ENCODE measurements at places on chromosomes 5 and 9.

DNA sequence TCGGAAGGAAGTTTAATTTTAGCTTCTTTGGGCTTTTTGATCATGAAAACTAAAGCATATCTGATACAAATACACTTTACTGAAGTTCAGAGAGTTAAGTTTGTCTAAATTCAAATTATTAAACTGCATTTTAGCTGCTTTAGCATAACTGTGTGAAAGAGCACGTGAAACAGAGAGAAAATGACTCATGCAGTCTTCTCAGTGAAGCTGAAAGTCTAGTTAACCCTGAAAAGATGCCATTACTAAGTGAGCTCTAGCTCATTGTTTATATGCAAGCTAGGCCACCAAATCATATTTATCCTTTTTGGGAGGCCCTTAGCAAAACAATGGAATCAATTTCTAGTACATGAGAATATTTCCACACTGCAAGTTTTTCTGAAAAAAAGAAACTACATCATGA lies 27.6 kb downstream of the TPD52L3 start:
- no peak for DNase-seq

DNA sequence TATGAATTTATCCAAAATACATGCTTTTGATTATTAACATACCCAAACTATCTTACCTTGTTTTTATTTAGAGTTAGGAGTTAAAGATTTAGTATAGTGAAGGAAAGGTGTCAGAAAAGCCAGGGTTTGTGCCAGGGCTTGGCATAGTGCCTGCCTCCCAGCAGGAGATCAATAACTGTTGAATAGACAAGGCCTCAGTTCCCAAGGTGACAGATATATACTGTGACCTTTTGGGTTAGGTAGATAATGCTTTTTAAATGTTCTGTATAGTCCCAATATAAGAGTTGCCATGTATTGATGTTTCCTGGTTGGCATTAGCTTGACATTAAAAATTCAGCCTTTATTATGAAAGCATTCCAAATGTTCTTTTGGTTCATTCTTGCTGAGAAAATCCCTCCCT lies 121.8 kb downstream of the MCTP1 start:
- no peak for DNase-seq

DNA sequence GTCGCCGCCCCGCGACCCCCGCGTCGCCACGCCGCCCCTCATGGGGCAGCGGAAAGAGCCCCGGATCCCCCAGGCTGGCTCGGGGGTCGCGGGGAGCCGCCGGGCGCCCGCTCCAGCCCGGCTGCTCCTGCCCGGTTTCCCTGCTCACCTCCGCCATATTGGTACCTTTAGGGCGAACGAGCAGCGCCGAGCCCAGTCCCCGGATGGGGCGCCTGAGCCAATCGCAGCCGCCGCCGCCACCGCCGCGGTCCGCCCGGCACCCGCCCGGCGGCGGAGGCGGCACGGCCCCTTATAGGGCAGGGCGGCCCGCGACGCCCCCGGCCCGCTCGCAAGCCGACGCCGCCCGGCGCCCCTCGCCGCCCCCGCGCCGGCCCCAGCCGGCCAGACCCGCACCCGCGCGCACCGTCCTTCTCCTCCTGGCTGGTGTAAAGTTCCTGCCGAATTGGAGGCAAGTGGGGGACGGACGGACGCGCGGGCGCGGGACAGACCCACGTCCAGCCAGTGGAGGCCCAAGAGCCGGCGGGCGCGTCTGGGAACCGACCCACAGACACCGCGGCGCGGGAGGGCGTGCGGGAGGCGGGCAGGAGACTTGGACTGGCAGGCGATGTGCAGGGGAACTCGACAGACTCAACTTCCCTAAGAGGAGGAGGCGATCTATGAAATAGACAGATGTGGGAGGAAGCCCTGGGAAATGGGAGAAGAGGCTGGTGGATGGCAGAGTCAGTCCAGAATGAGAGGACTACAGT lies at the start of gene MIER3:
TSS of gene MIER3 (minus strand) at position 178 of the 746 bp plus-strand sequence. CDS start at position 157, 21 bp downstream.
- peak; percentile 60 for DNase-seq

- DNase-seq: no peak
These were observed 128.3 kb downstream of the PCSK5 start for GRCh38 chr9:76018761-76019160.

DNA sequence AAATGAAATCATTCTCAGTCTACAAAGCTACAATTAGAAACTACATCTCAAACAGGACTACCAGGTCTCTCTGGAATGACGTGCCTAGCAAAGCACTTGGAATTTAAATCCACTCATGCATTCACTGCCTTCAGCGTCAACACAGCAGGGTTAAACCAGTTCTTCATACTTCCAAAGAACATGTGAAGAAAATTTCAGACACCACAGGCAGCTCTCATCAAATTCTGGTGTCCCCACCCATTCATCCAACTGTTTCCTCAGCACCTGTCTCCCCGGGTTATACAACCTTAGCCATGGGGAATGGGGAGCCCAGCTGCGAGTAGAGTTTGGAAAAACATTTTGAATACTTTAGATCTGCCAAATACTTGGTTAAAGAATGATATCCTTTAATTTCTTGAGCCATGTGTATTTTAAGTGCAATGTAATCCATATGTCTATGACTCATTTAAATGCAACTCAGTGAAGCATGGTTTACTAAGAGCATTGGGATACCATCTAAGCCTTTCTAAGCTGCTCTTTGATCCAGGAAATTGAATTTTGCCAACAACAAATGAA lies 17.5 kb downstream of the ADAM19 start:
- DNase-seq: no peak

GRCh38 chr9:105297442-105298075 lies 53.1 kb downstream of the SLC44A1 start:
- no peak for DNase-seq

- DNase-seq: no peak
These were observed 3.6 kb downstream of the SRA1 start for GRCh38 chr5:140553657-140554056.

DNA sequence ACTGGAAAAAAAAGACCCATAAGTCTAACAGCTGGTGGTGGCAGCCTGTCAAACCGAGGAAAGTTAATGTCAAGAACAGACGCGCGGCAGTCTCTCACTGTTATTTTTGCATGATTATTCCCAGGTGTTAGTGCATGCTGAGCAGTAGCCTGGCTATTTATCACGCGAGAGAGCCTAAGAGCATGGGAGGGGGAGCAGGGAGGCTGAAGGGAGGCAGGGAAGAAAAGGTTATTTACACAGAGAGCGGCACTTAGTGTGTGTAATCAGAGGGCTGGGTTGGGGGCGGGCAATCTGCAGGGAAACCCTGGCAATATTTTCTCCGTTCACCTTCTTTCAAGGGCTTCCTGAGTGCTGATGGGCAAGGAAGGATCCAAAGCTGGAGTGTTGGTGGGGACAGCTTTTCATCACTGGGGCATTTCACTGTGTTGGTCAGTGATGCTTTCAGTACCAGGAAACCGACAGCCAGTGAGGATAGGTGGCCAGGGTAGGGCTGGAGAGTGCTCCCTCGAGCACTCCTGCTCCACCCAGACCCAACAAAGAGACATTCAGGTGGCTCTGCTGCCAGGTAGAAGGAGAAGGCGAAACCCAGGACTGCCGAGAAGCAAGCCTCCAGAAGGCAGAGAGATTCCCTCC lies 39.6 kb downstream of the ZNF608 start:
- DNase-seq: no peak

- no peak for DNase-seq
These were observed 559.8 kb downstream of the HINT1 start for GRCh38 chr5:130605234-130605633.

- DNase-seq: no peak
These were observed 13.6 kb upstream of the GPX3 start for GRCh38 chr5:151006704-151007334.

DNA sequence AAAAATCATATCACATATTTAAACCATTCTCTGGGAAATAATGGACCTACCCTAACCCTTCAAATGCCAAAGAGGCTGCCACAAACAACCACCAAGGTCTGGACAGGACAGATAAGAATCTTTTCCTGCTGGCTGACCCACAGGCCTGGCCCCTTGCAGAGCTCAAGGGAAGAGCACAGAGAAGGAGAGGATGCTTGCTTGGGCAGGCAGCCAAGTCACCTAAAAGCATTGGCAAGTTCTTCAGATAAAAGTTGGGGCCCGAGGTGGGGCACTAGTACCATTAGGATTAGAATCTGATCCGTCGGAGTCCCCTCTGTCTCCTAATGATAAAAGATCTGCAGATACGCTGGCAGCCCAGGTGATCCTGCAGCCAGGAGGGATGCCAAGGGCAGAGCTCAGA lies 176.6 kb downstream of the GABBR2 start:
- DNase-seq: no peak

DNA sequence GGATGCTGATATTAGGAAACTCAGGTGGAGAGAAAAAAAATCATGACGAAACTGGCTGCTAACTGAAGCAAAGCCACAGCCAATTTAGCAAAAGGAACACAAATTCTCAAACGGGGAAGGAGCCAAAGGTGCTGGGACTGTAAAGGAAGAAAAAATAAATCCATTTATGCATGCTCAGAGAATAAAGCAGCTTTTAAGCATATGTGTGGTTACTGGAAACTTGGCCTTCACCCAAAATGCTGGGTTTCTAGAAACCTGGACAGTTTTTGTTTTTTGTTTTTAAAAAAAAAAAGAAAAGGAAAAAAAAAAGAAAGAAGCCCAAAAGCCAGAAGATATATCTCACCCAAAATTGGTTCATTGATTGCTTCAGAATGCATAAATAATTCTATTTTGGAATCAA lies 8.0 kb downstream of the WHRN start:
- DNase-seq: no peak

GRCh38 chr5:94993491-94993890 lies 291.4 kb downstream of the MCTP1 start:
- no peak for DNase-seq

DNA sequence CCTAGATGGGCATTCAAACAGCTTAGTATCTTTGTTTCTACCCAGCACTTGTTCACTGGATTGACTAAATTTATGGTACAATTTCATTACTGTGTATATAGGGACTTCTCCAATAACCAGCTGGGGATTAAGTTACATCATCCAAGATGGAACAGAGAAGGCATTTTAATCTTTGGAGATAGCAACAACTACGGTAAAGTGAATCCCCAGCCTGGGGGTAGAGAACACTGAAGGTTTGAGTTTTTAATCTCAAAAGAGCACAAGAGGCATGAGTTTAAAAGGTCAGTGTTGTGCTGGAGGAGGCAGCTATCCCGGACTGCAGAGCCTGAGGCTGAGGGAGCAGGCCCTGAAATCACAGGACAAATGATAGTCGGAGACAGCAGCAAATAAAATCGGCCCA lies 28.6 kb downstream of the DDX31 start:
- no peak for DNase-seq

DNA sequence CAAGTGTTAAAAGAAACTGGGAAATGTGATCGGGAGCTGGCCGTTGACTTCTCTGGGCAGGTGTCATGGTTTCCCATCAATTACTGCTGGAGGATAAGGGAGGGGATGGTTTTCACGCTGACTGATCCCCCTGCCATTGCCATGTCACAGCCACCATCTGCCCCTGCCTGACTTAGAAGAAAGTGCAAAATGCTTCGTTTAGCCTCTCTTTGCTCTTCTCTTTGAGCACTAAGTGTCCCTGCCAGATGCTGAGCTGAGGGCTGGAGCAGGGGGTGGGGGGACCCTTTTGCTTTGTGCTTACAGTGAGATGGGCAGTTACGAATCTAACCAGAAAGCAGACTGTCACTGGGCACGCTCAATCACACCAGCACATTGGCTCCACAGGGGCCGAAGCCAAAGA lies 138.4 kb upstream of the ALDH1B1 start:
- DNase-seq: no peak

GRCh38 chr5:7464182-7464581 lies 68.2 kb downstream of the ADCY2 start:
- DNase-seq: no peak

DNA sequence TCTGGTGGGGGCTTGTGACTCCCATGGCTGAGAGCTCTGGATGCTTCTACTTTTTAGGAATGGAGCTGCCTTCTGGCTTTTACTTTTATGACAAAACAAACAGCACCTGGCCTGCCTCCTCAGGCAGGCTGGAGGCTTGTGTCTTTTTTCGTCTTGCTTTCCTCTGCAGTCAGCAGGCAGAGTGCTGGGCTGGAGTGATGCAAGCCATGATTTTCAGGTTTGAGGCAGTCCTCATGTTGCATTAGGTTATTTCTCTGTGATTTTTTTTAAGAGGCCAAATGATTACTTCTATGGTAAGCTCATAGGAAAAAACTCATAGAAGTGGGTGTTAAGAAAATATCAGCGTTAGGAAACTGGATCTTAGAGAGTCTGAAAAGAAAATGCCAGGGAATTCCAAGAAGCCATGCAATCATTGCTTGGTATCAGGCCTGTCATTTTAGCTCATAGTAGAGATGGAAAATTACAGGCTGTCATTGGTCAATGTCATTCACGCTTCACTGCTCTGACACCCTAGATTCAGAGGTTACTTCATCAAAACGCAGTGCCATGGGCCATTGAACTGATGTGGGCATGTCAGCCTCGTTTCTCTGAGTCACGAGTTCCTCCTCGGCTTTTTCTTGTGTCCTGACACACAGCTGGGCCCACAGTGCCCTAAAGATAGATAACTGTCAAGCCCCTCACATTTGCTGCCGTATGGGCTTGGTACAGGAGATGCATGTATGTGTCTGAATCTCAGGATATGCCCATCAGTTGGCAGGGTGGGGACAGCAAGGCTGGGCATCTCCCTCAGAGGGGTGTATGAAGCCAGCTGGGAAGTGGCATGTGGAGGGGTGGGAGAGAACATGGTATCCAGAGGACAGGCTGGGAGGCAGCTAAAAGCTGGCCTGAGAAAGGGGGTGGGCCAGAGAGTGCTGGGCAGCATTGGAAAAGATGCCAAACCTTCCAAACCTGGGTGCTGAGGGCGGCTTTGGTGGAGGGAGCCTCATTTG lies 151.8 kb downstream of the HSPA4 start:
- DNase-seq: no peak

- DNase-seq: no peak
These were observed 51.9 kb upstream of the IQGAP2 start for GRCh38 chr5:76351176-76351575.

- DNase-seq: no peak
These were observed 201.2 kb upstream of the CDKN2B start for GRCh38 chr9:22210262-22210661.

DNA sequence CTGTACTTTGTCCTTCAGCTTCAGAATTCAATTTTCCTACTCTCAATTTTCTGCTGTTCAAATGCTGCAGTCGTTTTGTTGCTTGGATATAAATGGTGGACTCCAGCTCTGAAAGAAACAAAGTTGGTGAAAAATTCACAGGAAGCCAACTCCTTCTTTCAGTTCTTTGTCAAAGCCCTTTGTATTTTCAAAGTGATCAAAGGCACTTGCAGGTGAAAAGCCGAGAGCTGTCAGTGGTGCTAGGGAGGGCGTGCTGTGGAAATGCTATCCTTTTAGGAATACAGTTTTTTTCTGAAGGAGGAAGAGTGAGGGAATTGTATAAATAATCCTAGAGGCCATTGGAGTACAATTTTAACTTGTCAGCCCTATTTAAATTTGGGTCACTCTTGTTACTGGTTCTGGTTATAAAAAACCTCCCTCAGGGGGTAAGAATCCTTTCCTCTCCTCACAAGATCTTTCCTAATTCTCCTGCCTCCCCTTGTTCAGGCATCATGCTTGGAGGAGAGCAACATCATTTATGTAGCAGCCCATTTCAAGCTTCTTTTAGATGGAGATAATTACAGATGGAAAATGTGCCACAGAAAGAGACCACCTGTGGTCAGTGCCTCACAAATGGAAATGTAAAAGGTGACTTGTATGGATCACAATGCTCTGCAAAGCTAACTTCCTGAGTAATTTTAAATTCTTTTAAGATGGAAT lies 62.5 kb upstream of the GHR start:
- DNase-seq: no peak

- DNase-seq: no peak
These were observed 64.3 kb upstream of the DMRTA1 start for GRCh38 chr9:22382331-22382730.

All from stimulated activated CD8-positive, alpha-beta memory T cell treated with anti-CD3 and anti-CD28 coated beads, Interleukin-7, amount 100 ng/mL, for 1 hour (primary cell).